Activated T-cell treated with anti-CD3 and anti-CD28 coated beads, Interleukin-2, amount 50 U/mL, for 72 hours (primary cell): ENCODE measurements at places on chromosomes 12 and 14.

- DNase-seq, result no peak
Measured at GRCh38 chr14:75409316-75410205, 18.3 kb upstream of the JDP2 start.

DNA sequence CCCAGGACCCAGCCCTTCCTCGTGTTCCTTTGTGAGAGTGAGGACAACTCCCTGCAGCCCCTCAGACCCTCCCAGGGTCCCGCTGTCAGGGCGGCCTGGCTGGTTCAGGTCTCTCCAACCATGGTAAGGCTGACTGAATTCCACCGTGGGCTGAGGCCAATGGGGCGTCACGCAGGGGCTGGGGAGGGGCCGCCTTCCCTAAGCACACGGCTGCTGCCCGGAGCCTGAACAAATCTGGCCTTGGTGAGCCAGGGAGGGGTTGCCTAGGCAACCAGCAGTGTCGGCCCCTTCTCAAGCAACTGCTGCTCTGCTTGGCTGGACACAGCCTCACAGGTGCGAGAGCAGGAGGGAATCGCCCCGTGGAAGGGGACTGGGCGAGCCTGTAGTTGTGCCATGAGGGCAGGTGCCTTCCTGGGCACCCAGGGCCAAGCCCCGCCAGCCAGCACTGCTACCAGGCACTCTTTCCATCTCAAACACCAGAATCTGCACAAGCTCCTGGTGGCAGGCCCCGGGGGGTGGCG lies 37.0 kb upstream of the GALNT9 start:
- no peak for DNase-seq

DNA sequence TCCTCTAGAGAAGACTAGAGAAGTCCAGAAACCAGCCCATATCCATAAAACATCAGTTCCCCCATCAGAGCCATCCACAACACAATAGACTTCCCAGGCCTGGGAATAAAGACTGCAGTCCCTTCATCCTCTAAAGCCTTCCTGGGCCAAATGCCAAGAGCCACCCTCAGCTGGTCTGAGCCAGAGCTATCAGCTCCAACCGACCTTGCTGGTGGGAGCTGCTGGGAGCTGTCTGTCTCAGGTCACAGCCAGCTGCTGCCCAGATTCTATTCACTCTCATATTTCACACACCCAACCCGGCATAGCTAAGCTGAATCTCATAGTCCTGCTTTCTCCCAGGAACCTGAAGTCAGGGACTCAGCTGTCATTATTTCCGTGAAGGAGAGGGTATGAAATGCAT lies 10.9 kb upstream of the TFCP2 start:
- DNase-seq, result no peak

DNA sequence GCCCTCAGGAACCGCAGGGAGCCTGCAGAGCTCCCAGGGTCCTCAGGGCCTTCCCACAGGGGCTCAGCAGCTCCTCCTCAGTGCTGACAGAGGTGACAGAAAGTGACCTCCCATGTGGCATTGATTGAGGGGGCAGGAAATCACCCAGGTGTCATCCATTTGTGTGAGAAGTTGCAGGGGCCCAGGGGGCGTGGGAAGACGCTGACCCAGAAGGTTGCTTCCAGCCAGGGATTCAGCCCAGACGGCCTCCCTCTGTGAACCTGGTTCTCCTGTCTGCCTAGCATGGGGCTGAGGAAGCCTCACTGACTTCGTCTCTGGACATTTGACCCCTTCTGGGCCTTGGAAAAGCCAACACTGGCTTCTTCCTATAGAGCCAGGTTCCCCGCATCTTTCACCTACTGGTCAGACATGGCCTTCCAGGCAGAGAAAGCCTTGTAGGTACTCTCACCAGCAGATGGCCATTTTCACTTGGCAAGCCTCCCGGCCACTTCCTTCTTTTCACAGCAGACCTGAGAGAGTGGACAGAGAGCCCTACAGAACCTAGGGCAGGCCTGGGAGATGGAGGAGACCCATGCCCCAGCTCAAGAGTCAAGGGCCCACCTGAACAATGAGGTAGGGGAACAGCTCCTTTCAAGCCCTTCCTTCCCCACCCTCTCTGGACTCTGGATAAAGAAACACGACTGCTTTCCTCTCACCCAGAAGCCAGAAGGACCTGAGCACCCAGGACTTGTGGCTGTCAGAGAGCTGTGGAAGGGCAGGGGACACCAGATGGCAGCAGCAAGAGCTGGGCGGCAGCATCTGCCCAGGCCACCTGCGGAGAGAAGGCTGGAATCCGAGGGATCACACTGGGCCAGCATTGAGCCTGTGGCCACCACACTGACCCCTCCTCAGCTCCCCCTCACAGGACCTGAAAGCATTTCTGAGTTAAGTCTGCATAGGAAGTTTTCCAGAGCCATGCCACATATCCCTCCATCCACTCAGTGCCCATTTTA lies 377.8 kb downstream of the DPF3 start:
- no peak for DNase-seq

DNA sequence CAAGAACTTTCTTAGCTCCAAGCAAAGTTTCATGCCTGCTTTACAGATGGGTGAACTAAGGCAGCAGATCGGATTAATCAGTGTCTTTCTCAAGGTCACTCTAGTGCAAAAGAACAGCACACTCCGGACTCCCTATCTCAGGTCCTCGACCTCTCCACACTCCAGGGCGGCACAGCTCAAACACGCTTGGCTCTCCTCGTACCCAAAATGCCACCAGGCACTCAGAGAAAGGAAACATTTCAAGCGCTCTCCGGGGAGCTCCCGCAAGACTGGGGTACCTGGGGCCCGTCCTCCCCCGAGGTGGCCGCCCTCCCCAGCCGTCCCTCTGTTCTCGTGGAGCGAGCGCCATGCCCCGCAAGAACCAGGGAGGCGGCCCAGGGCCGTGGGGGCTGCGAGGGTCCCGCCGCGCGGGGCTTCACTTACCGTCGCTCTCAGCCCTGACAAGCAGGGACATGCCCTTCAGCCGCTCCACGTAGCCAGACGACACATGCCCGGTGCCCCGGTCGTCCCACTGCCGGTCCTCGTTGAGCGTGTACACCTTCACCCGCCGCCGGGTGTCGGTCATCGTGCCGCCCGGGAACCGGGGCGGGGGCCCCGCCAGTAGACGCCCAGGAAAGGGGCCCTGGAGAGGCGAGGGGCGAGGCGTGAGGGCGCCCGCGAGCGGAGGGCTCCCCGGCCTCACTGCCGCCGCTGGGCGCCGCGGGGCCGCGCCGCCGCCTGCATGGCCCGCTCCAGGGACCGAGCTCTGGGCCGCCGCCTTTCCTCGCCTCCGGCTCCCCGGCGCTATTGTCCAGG lies 830 bp downstream of the PPP4R3A start:
- DNase-seq, result peak; percentile 51

- DNase-seq, result no peak
Measured at GRCh38 chr14:79871136-79871535, 340.2 kb downstream of the DIO2 start.
